ENCODE measurements at places on chromosomes 7 and 10. TPM values are rescaled to one million over a fixed set of nuclear protein-coding genes. Genes with fewer than 3 reads are reported as not detected.

Gene SNCG
- 119 TPM for total RNA-seq

Gene LRRD1
- total RNA-seq, result 2.1 TPM

Gene CYP2C19
- 0.17 TPM for total RNA-seq

Gene MOSPD3
- total RNA-seq, result 19.4 TPM

Gene PIP
- total RNA-seq, result not detected

Gene MYO3A
- not detected for total RNA-seq

Gene MORN4
- 36.3 TPM for total RNA-seq

Gene ADCY1
- 136 TPM for total RNA-seq

Gene ARHGAP22
- total RNA-seq, result 54.1 TPM

Gene ACADSB
- 53.0 TPM for total RNA-seq

Gene SLC13A1
- total RNA-seq, result not detected

Gene SRRM3
- 73.1 TPM for total RNA-seq

Gene INMT
- 0.66 TPM for total RNA-seq

Gene FGFBP3
- 4.6 TPM for total RNA-seq

Gene TRIP6
- total RNA-seq, result 29.6 TPM

Gene SYNPO2L
- total RNA-seq, result 0.92 TPM

Gene SKAP2
- total RNA-seq, result 33.1 TPM

Gene GDF2
- total RNA-seq, result not detected

Gene C10orf95
- total RNA-seq, result 0.33 TPM

Gene FAM25C
- not detected for total RNA-seq

Gene CRHR2
- total RNA-seq, result 5.4 TPM

Gene LRRC18
- total RNA-seq, result not detected

Gene MYL10
- not detected for total RNA-seq

Gene SRI
- 212 TPM for total RNA-seq

Gene ZNF722
- not detected for total RNA-seq

Gene CPA1
- not detected for total RNA-seq

Gene LHPP
- 167 TPM for total RNA-seq

Gene PHF14
- 73.8 TPM for total RNA-seq

Gene SYT15B
- total RNA-seq, result 3.3 TPM

Gene FAM25G
- not detected for total RNA-seq

Gene DENND2A
- total RNA-seq, result 20.8 TPM

Gene MBL2
- not detected for total RNA-seq

Gene FAM171A1
- 111 TPM for total RNA-seq

Gene EPO
- not detected for total RNA-seq

Gene TMEM225B
- total RNA-seq, result 3.5 TPM

Gene C7orf33
- total RNA-seq, result not detected

Gene GTF2IRD1
- total RNA-seq, result 19.1 TPM

Gene MKX
- 10.0 TPM for total RNA-seq

Gene VCL
- 53.2 TPM for total RNA-seq

Gene PTPN20
- total RNA-seq, result 12.9 TPM

Gene CNPY1
- total RNA-seq, result not detected
